ENCODE measurements at places on chromosomes 12 and 14.

- DNase-seq: no peak
Observed at GRCh38 chr12:15387772-15388171, 65.5 kb downstream of the PTPRO start.

DNA sequence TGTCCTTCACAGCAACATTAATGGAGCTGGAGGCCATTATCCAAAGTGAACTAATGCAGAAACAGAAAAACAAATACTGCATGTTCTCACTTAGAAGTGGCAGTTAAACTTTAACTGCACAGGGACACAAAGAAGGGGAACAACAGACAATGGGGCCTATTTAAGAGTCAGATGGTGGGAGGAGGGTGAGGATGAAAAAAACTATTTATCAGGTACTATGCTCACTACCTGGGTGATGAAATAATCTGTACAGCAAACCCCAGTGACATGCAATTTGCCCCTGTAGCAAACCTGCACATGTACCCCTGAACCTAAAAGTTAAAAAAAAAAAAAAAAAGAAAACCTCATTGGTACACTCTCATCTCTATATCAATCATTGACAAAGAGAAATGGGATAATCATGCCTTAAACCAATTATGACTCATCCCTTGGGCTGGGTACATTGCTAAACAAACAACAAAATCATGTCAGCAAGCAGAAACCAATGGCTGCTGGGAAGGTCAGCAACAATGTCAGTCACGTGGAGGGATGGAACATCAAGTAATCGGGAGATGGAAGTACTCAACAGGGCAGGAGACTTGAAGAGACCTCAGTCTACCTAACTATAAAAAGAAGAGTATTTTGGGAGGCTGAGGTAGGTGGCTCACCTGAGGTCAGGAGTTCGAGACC, 479.2 kb downstream of the RMST start:
- no peak for DNase-seq

DNA sequence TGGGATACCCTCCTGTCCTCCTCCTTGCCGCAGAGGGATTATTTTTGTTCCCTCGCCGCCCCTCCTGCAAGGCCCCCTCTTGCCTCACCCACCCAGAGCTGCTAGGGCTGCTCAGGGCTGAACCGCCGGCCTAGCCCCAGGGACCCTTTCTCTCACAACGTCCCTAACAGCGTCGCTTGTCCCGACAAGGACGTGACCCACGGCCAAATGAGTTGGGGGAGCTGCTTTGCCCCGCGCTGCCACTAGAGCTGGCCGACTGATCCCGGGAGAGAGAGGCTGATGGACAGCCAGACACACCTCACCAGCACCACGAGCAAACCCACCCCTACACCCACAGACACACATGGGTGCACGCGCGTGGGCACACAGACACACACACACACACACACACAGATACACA, 154.6 kb upstream of the ALG10B start:
- DNase-seq: no peak

DNA sequence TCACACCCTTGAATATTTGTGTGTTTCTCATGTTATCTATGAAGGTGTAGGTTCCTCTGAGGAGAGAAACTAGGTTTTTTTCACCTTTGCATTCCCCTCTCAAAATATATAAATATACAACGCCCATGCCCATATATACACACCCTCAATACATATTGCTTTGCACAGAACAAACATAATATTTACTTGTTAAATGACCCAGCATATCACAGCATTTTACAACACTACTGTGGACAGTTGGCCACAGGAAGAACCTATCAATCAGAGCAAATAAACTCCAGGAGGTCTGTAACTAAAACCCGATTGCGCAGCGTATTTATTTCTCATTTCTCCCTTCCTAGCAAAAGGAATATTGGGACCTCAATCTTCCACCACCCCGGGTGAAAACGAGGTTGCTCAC, 196.0 kb downstream of the SLC5A8 start:
- no peak for DNase-seq

DNA sequence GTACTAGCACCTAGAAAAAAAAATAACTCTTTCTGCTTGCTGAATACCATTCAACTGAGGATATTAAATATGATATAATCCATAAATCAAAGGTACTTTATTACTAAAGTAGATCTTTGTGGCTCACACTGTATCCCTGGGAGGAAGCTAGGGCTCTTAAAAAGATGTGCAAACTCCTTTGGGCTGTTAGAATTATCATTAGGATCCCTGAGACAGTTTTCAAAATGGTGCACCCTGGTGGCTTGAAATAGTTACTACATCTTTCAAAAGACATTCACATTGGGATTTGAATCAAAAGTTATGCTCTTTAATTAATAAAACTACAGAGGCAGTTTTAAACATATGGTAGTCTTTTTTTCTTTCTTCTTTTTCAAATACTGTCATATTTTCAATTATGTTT, 228.5 kb upstream of the G2E3 start:
- peak; percentile 3 for DNase-seq

DNA sequence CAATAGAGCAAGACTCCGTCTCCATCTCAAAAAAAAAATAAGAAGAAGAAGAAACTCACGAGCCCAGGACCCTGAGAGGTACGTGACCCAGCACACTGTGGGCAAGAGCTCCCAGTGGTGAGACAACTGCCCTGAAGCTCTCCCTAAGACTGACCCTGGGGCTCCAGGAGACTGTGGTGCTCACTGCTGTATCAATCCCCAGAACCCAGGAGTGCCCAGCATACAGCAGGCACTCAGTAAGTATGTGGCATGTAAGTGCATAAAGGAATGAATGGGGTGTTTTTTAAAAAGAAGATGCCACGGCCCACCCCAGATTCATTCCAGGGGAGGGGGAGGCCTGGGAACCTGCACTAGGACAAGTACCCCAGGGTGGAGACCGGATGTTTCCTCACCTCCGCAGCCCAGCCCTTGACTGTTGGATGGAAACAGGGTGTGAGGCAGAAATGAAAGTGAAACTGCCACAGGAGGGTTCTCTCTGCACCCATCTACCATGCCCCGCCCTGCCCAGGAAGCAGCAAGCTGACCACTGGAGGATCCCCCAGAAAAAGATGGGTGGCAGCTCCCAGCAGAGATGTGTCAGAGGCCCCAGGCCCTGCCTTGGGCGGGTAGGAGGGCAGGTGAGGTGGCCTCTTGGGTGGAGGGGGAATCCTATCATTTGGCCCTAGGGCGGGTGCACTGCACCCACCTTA, 12.2 kb downstream of the ITPK1 start:
- no peak for DNase-seq

- DNase-seq: no peak
Observed at GRCh38 chr14:30985796-30986195, 39.7 kb upstream of the AP4S1 start.

DNA sequence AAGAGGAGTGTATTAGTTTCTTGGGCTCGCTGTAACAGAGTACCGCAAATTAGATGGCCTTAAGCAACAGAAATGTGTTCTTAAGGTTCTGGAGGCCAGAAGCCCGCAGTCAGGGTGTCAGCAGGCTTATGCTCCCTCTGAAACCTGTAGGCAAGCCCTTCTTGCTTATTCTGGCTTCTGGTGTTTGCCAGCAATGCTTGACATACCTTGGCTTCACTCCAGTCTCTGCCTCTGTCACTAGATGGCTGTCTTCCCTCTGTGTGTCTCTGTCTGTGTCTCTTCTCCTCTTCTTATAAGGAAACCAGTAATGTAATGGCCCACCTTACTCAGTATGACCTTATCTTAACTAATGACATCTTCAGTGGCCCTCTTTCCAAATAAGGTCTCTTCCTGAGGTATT, 85.1 kb downstream of the DERA start:
- no peak for DNase-seq

DNA sequence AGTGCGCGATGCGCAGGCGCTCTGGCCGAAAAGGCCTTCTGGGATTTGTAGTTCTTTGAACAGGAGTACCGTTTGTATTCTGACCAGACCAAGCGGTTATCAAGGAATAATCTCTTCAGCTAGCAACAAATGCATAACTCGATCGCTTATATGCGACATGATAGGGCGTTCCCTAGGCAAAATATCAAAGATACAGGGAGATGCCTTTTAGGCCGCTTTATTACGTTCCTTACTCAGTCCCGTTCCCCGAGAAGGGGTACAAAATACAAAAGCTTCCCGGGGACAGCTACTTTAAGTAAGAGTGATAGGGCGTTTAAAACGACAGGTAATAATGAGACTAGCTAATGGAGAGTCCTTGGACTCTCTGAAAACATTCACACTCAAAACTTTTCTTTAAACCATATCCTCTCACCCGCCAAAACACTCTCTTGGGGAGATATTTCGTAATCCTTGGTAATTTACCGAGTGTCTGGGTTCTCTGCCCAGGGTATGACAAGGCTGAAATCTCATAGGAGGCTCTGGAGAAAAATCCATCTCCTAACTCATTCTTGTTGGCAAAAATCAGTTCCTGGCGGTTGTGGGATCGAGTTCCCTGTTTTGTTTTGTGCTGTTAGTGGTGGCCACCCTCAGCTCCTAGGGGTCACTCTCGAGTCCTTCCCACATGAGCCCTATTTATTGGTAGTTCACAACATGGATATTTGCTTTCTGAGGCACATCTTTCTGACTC, 412 bp upstream of the SNW1 start:
- DNase-seq: no peak

DNA sequence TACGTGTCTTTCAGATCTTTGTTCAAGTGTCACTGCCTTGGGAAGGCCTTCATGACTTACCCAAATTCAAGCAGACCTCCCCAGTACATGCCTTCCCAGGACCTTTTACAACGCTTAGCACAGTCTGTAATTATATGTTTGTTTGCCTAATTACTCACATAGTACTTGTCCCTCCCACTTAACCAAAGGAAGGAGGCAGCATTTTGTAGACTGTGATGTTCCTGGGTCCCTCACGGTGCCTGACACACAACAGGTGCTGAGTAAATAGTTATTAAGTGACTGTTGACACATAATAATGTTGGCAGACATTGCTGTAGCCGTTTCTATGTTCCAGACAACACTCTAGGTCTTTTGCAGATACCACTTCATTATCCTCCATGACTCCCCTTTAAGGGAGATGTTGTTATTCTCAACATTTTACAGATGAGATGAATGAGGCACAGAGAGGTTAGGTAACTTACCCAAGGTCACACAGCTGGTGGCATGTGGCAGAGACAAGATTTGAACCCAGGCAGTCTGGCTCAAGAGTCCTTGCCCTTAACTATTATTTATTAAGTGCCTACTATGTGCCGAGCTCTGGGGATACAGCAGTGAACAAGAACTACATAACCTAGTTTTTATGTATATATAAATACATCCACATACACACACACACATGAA, 130.7 kb downstream of the PHETA1 start:
- peak; percentile 24 for DNase-seq

GRCh38 chr12:108367436-108367835, 28.3 kb upstream of the CMKLR1 start:
- no peak for DNase-seq

- no peak for DNase-seq
Observed at GRCh38 chr12:32334371-32334777, 65.0 kb upstream of the FGD4 start.

DNA sequence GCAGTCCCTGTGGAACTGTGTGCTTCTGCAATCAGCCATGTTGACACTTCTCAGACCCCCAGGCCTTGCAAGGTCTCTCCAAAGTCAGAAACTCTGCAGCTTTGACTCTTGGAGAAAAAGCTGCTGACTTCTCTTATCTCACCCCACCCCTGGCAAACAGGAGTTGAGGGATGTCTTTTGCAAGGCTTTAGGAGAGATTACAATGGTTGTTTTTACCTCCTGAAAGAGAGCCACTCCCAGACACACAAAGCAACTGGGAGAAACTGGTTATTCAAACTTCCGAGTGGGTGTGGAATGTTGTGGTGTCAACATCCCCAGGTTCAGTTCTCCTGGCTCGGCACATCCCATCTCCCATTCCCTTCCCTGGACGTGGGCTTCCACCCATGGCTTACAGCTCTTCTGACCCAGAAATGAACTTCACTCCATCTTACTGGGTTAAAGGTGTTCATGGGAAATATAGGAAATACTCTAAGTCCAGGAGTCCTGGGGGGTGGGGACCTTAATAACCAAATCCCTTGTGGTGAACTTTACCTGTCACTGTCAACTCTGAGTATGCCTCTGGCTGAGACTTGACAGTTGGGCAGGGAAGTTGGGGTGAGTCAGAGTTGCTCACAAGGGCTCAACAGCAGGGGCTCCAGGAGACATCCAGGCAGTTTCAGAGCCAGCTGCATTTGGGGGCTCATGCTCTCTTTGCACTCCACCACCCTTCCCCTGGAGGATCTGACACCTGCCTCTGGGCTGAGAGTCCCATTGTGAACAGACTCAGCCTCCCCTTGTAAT, 41.9 kb downstream of the CCDC177 start:
- no peak for DNase-seq

DNA sequence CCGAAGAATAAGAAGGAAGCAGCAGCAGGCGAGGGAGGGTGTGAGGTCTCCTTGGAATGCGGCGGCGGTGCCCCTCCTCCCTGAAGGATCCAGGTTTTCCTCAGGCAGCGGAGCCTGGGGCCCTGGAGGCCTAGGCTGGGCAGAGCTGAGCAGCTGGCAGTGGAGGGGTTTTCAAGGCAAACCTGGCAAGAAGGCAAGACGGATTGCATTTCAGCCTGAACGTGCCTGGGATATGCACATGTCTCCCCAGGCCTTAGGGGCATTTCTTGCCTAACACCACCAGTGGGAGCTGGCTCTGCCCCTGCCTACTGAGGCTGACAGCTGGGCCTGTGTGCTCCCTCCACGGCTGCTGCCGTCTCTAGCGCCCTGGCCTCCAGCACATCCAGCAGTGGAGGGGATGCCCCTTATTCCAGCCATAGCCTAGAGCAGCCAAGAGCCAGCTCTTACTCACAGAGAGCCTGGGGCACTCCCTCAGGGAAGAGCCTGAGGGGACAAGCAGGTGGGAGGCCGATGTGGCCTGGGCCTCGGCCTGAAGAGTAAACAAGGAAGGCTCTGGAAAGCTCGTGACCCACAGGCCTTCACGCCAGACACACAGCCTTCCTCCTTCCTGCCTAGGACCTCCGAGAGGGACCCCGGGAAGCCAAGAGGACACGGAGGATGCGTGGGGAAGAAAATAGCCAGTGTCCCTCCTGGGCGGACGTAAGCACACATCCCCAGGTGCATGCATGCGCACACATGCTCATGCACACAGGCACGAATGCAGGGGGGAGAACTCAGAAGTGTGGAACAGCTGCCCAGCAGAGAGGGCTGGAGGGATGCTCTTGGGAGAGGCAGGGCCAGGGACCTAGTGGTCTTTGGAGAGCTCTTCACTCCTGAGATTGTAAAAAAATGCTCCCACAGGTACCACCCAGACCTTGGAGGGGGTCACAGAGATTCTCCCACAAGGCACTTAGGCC, 23.0 kb upstream of the EIF2B2 start:
- DNase-seq: no peak

GRCh38 chr14:63493246-63493645, 49.9 kb downstream of the PPP2R5E start:
- peak; percentile 15 for DNase-seq

Measured in NCI-H1436 (cell line).